ENCODE measurements at places on chromosomes 7 and 10. TPM values are rescaled to one million over a fixed set of nuclear protein-coding genes. Genes with fewer than 3 reads are reported as not detected.

DNA sequence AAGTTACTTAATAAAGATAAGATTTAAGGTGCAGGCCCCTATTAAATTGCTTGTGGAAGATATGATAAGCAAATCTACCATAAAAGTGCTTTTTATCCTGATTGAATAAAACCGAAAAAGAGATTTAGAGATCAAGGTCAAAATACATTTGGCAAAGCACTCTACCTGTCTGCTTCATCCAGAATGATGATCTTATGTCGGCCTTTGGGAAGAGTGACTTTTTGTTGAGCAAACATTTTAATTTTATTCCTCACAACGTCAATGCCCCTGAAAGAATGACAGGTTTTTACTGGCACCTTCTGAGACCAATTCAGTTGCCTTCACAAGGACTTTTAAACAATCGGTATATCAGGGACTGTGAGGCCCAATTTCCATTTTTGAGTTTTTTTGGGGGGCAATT is 7.7 kb downstream of the RFC2 start:
- no peak for ATAC-seq

Gene DENND2A
- 56.3 TPM for total RNA-seq

DNA sequence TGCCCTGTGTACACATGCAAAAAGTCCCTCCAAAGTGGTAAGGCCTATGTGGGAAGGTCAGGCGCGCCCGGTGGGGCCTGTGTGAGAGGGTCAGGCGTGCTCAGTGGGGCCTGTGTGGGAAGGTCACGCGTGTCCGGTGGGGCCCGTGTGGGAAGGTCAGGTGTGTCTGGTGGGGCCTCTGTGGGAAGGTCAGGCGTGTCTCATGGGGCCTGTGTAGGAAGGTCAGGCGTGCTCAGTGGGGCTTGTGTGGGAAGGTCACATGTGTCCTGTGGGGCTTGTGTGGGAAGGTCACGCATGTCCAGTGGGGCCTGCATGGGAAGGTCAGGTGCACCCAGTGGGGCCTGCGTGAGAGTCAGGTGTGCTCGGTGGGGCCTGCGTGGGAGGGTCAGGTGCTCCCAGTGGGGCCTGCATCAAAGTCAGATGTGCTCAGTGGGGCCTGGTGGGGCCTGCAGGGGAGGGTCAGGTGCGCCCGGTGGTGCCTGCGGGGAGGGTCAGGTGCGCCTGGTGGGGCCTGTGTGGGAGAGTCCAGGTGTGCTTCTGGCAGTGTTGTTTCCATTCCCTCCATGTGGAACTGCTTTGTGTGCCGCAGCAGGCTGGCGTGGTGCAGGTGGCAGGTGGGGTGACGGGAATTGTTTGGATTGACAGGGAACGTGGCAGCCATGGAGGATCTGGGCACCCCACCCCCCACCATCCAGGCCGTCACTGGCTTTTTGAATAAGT is 15.4 kb downstream of the LRRC27 start:
- ATAC-seq = no peak

GRCh38 chr7:154914996-154915380 is 87.9 kb downstream of the PAXIP1 start:
- ATAC-seq = no peak

- ATAC-seq = no peak
These were observed 442.8 kb downstream of the PLXNA4 start for GRCh38 chr7:132133501-132133900.

DNA sequence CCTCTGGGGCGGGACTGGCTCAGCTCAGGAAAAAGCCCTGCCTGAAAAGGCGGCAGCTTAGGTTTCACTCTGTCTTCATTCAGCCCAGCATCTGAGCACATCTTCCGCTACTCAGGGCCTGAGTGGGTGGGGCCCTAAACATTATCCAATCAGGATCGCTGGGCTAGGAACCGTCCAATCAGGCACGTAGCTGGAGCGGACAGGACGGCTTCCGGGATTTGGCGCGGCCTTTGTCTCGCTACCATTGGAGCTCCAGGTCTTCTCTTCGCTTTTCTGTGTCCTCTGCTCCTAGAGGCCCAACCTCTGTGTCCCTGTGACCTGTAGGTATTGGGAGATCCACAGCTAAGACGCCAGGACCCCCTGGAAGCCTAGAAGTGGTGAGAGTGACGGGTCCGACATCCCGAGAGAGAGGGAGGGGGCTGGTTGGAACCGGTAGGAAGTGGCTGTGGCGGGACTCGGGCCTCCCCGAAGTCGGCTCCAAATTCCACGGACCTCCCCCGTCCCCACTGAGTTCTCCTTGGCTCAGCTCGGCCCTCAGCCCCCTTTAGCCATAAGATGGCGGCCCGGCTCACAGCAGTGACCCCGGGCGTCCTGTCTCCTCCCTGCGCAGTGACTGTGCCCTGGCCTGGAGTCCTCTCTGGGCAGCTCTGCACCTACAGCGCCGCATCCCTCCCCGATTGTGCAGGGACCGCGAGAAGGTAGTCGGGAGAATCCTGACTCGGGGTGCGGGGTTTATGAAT is 99.1 kb downstream of the ZNF680 start:
- no peak for ATAC-seq

Gene ANKRD7
- 0.93 TPM for total RNA-seq
